Stimulated activated CD4-positive, alpha-beta T cell treated with anti-CD3 and anti-CD28 coated beads, Interleukin-2, amount 100 ng/mL, for 4 hours (primary cell): ENCODE measurements at places on chromosomes 16 and 17.
A peak's percentile ranks its signal among the peaks of the same experiment; 100 is the strongest.

DNA sequence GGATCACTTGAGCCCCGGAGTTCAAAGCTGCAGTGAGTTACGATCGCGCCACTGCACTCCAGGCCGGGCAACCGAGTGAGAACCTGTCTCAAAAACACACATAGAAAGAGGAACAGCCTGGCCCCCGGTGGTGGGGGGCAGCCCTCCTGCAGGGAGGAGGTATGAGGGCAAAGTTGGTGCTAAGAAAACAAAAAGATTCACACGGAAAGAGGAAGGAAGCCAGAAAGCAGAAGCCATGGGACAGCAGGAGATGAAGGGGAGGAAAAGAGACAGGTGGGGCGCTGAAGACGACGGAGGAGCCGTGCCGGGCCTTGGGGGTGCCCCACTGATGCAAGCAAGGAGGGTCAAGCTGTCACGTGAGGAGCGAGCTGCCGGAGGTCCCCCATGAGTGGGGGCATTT lies 8.2 kb upstream of the C16orf74 start:
- DNase-seq = no peak

GRCh38 chr16:55687802-55688201 lies 32.0 kb downstream of the SLC6A2 start:
- DNase-seq = no peak

GRCh38 chr17:45584092-45585036 lies 93.8 kb upstream of the PLEKHM1 start:
- DNase-seq = peak; percentile 40

DNA sequence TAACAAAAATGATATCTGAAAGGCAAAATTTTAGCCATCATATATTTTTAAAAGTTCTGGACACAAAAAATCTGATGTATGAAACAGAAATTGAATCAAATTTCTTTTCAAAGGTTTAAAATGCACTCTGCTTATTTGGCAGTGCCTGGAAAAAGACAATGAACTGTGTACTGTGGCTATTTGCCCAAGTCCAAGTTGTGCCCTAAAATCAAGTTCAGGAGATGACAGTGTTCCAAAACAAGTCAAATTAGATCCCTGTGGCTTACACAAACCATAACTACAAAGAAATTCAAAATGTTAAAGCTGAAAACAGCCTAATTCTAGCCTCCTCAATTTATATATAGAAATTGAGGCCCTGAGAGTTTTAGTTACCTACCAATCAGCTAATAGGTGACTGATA lies 25.6 kb downstream of the CMC2 start:
- DNase-seq = no peak

- DNase-seq = no peak
Measured at GRCh38 chr17:80819422-80820164, 172.0 kb upstream of the CHMP6 start.
